ENCODE measurements at places on chromosomes 2 and 18.

DNA sequence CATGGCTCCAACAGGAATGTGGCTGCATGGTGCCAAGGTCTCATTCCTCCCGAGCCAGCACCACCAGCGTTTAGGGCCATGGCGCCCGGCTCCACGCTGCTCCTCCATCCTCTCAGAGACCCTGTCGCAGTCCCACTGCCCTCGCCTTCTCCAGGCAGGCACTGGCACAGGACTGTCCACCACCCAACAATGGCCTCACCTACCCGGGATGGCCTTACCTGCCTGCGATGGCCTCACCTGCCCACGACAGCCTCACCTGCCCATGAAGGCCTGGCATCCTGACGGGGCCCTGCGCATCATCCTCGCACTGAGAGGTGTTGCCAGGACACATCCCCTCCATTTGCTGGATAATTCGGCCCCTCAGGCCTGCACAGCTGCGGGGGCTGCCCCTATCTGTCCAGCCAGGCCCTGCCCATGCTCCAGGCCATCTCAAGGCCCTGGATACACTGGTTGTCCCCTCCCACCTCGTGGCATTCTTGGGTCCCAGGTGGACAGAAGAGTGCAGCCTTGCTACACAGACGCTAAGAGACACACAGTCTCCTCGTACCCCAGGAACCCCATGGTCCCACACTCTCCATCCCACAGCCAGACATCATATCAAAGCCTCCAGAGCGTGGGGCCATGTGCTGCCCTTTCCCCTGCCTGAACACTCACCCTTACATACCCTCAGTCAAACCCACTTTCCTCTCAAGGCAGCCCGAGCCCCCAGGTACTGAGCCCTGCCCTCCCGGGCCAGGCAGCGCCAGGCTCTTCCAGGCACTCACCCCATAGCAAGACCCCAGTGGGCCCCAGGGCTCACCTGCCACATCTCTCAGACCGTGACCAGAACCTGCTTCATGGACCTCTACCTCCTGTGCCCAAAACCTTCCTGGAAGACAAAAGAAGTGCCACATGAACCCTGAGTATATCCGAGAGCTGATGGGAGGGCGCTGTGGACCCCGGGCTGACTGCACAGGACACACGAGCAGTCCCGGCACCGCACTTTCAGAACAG is 268.6 kb downstream of the EIPR1 start:
- DNase-seq: no peak

- DNase-seq: no peak
These were observed 270.9 kb upstream of the SKOR2 start for GRCh38 chr18:47522359-47522758.

DNA sequence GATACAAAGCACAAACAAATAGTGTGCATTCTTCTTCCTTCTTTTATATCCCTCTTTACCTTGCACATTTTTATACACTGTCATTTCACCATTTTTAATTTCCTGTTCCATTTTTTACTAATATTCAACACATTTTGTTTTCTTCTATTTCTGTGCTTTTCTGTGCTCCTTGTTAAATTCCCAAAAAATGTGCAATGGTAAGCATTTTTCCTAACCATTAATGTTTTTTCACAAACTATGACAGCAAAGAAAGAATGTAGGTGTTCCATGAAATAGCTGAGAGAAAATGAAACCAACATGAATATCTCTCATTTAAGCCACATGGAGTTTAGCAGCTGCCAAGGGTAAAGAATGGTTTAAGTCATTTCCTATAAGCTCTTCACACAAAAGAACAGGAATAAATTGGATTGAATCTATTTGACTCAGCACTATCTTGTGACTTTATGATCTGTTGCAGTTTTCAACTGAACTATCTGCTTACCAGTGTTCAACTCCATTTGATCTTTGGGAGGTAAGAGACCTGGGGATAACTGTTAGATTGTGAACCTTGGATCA is 145.7 kb upstream of the CDH19 start:
- DNase-seq: no peak

GRCh38 chr2:37984589-37984988 is 59.5 kb downstream of the RMDN2 start:
- no peak for DNase-seq

- no peak for DNase-seq
These were observed 3.2 kb downstream of the EHBP1 start for GRCh38 chr2:62708751-62709150.

DNA sequence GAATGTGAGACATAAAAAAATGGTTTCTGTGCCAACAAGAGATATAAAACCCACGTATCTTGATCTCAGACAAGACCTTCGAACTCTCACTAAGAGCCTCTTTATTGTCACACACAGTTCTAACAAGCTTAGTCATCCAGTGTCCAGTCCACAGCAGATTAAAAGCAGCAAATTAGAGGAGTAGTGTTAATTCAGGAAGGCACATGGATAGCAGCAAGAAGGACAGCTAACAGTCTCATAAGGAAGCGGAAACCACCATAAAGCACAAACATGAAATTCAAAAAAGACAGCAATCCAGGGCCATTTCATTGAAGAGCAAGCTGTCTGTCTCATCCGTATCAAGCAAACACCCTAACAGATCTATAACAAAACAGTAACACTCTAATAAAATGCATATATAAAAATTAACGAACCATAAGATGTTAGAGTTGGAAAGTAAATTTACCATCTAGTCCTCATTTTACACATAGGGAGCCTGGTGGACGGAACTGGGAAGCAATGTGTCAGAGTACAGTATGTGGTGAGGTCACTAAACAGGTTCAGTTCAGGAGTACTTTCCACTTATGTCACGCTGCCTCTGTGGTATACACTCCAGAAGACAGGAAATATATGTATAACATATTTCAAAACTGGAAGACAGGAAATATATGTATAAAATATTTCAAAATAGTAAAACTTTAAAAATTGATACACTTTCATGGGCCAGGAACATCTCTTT is 18.3 kb downstream of the AAK1 start:
- no peak for DNase-seq

DNA sequence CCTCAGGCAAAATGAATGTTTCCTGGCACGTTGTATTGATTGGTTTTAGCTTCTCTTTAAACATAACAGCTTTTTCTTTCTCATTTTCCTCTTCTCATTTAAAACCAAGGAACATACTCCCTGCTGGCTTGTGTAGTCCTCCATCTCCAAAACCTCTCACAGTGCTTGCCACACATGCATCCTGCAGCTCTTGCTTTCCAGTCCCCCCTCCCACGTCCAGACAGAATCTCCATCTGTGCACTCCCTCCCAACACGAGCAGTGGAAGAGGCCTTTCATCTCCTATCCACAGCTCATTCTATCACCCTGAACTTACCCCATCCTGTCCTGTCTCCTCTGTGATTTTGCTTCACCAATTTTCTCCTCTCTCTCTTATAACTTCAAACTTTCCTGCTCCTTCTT is 99.6 kb upstream of the THSD7B start:
- DNase-seq: no peak

DNA sequence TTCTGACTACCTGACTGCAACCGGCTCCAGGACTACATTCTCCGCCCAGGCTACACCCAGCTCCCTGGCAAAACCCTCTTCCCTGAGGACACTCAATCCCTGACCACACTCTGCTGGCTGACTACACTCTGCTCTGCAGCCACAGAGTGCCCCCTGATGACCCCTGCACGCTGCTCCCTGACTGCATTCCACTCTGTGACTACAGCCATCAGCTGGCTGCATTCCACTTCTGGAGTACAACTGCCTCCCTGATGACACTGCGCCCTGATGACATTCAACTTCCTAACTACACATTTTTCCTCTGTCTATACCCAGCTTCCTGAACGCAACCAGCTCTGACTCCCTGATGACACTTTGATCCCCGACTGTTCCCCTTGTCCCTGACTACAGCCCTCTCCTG is 71.3 kb upstream of the NRXN1 start:
- no peak for DNase-seq

- no peak for DNase-seq
These were observed 196.1 kb upstream of the OSR1 start for GRCh38 chr2:19554520-19554919.

GRCh38 chr2:214014551-214015220 is 396.2 kb upstream of the VWC2L start:
- no peak for DNase-seq

- DNase-seq: no peak
These were observed 71.5 kb upstream of the TTC39C start for GRCh38 chr18:23943104-23943503.

GRCh38 chr2:145094370-145094769 is 574.5 kb upstream of the ZEB2 start:
- DNase-seq: no peak

DNA sequence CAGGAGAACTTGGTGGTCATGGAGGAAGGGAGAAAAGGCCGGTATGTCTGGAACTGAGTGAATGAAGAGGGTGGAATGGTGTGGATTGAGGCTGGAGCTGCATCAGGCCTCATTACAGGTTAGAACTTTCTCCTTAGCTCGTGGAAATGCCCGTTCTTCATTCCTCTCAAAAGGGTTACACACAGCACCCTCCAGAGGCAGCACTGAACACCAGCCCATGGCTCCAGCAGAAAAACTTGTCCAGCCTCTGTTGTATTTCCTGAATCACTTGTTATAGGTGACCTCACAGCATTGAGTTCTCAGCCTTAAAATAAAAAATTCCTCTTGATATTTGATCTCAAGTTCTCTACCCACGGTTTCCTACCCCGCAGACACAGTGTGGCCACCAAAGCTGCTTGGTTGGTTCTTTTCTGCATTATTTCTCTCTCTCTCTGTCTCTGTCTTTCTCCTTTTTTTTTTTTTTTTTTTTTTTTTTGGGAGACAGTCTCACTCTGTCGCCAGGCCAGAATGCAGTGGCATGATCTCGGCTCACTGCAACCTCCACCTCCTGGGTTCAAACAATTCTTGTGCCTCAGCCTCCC is 89.6 kb downstream of the ITGB1BP1 start:
- no peak for DNase-seq

DNA sequence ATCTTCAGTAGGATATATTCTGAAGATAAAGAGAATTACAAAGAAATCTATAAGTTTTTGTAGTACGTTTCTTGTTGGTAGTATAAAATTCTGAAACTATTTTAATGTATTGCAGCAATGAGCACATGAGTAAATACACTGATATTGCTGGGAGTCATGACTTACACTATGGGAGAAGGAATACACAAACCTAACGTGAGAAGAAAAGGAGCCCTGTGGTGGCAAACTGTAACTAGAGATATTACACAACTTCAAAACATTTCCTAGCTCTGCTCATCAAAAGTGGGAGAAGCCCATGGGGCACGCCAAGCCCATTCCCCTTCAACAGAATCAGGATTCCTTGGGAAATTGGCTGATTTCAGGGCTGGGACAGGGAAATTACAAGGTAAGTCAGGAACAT is 20.5 kb downstream of the SPIRE1 start:
- no peak for DNase-seq

GRCh38 chr2:29227935-29228675 is 112.9 kb downstream of the CLIP4 start:
- no peak for DNase-seq

GRCh38 chr2:207502577-207503198 is 27.1 kb upstream of the CREB1 start:
- DNase-seq: no peak

- DNase-seq: no peak
These were observed 46.5 kb upstream of the NFU1 start for GRCh38 chr2:69483696-69484095.

DNA sequence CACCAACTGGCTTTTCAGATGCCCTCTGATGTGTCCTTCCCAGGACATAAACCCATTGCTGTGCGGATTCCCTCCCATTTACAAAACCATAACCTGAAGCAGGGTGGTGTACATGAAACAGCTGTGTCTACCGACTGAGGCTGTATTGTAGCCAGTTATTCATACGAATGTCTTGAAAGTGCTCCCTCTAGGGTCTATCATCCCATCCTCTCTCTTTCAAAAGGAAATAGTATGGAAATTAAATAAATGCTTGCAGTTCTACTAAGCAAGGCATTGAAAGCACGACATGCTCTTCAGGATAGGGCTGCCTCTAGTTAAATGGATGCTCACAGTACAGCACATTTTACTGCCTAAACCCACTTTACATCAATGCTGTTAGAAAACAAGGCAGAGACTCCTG is 112.2 kb upstream of the PXDN start:
- DNase-seq: no peak

DNA sequence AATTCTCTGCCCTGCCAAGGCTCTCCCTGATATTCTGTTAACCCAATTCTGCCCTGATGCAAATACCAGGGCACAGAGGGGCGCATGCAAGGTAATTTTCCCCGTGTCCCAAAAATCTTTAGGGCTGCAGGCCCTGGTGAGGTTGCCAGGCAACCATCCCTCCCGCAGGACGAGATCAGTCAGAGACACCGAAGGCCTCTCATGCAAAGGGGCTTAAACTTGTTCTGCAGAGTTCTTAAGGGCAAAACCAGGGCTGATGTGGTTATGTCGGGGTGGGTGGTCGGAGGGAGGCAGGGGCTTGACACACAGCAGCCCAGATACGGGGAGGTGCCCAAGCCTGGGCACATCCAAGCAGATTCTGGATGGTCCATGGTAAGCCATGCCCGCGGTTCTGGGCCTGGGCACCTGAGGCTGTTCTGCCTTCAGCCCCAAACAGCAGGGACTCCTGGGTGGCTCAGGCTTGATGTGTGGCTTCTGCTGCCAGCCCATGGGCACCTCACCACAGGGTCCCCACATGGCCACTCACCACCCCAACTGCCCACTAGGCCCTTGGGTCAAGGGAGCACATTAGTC is 27.2 kb downstream of the STEAP3 start:
- no peak for DNase-seq

DNA sequence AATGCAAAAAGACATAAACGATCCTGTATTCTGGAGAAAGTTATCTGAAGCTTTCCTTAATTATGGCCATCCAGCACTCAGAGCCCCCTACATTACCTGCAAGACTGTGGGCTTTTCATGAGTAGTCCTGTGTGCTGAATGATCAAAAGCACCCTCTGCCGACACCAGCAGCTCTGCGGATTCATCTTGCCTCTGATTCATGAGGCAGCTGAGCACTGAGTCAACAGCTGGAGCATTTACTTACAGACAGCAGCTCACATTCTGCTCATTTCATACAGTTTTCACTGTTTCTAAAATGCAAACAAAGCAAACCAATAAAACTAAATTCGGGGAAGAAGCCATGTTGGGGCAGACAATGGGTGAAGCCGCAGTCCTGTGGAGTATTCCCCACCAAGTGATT is 886.5 kb downstream of the CNTNAP5 start:
- no peak for DNase-seq

DNA sequence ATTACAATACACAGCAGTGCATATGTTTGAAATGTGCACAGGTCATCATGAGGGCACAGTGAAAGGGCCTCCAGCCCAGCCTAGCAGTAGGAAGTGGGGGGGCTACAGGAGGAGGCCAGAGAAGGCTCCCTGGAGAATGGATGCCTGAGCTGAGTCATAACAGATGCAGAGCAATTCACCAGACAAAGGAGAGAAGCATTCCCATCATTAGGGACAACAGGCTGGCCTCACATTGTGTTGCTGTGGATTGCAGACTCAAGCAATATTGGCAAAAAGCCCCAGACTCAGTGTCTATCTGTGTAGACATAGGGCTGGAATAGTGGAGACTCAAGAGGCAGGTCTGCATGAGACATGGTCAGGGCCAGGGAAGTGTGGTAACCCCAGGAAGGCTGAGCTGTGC is 329.9 kb downstream of the DLGAP1 start:
- DNase-seq: no peak

Measured in activated naive CD4-positive, alpha-beta T cell (primary cell).